NCI-H526 treated with DMSO at 0.1 percent for 48 hours (cell line): ENCODE measurements at places on chromosomes 4 and X.

DNA sequence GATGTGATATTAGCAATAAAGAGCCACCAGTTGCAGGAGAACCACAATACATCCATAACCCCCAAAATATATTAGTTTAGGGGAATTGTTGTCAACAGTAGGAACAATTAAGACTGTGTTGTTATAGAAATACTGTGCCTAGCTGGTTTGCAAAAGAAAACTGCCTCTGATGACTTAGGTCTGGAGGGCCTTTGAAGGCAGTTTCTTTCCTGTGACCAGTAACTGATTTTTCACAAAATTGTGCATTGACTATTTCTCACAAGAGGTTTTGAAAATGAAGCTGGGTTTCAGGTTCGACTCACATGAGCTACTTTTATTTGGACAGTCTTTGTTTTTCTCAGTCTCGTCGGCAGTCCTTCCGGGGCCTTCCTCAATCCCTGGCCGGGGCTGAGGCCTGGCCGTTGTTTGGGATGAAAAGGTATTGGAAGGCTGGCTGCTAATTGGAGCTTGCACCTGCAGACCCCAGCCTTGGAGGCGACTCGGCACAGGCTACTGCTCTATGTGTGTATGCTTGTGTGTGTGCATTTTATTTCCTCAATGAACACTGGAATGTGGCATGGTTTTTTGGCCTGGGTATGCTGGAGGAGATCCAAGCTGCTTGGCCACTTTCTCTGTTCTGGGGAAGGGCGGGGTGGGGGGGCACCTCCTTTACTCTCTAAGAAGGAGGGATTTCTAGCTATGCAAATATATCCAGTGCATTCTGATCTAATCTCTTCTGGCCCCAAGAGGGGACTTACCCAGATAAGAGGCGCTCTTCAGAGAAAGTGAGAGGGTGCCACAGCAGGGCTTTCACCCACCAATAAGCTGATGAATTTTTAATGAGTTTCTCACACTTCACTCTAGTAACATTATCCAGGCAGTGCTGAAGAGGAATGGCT lies 49.5 kb upstream of the LNX1 start:
- DNase-seq: peak; percentile 46

- DNase-seq: no peak
These were observed 41.6 kb upstream of the NKRF start for GRCh38 chrX:119647552-119648420.

GRCh38 chrX:30816079-30816478 lies 73.0 kb downstream of the TAB3 start:
- DNase-seq: no peak

- DNase-seq: peak; percentile 13
These were observed 63.7 kb downstream of the SEC24D start for GRCh38 chr4:118772081-118772766.

GRCh38 chr4:86558797-86559196 lies 35.3 kb upstream of the PTPN13 start:
- no peak for DNase-seq

DNA sequence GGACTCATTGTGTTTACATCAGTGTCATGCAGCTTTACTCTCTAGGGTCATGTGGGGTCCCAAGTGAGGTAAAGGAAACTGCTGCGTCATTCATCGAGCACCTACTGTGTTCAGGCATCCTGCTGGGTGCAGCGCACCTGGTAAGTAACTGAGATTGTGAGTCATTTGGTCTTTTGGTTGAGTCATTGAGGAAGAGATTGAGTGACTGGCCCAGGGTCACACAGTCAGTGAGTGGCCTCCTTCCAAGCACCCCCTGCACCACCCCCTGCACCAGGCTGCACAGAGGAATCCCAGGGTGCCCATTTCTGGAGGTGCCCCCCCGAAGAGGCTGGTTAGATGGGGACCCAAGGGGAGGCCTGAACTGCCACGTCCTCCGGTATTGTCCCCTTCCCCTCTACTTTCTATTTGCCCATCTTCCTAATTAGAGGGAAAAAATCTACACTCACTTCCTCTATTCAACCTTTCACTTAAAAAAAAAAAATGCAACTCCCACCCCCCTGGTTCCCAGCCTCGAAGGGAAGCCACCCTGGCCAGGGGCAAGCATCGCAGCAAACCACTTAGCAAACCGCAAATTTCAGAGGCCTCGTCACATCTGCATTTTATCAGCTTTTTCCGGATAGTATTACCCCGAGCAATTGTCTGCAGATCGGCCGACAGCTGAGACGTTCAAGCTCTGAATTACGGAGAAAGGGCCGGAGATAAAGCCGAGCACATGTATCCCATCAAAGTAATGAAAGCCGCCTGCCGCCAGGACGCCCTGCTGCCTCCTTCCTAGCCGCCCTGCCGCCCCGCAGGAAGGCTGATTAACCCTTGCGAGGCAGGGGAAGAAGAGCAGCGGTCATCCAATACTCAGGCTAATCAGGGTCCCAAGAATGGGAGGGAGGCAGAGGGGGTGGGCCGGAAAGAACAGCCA lies 96.3 kb upstream of the MSX1 start:
- DNase-seq: peak; percentile 16

GRCh38 chrX:12421918-12422317 lies 283.6 kb downstream of the FRMPD4 start:
- DNase-seq: no peak

GRCh38 chr4:142846729-142847596 lies 862 bp upstream of the INPP4B start:
- DNase-seq: peak; percentile 34
